ENCODE measurements at places on chromosomes 16 and 17.

DNA sequence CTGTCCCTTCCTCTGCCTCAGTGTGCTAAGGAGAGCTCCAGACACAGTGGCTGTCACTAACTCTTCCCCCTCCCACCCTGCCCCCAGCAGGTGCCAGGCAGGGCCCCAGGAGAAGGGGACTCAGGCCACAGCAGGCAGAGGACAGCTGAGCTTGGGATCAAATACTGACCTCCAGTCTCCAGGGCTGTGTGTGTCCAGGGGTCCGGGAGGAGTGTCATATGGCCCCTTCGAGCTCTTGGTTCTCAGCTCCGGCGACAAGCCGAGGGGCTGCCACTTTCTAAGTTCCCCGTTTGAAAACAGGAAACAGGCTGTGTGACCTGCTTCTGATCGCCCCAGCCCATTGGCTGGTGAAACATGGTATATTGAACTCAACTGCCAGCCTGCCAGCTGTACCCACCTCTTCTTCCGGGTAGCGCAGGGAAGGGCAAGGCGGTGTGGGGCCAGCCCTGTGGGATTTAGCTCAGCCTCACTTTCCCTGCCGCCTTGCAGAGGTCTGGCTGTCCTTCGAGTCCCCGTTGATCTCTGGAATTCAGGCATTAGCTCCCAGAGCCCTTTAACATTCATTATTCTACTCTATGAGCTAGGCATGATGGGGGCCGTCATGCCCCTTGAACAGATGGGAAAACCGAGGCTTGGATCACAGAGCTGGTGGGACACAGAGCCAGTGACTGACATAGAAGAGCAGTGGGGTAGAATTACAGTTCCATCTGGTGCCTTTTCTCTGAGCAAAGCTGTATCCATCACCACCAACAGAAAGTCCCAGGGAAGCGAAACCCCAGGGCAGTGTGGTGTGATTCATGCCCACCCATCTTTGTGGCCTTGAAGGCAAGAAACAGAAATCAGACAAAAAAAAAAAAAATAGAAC, at the start of gene SNX20:
TSS of gene SNX20 (minus strand) at position 292 of the 865 bp plus-strand sequence. CDS start 3,786 bp downstream, outside the sequence.
- peak; percentile 62 for DNase-seq
- H3K4me3 ChIP-seq = peak within 1 kb of the TSS; percentile 82
- H3K4me1 ChIP-seq = peaks cover 82% of the 10 kb centered on the region
- H3K27ac ChIP-seq = peak within 1 kb of the TSS; percentile 93

DNA sequence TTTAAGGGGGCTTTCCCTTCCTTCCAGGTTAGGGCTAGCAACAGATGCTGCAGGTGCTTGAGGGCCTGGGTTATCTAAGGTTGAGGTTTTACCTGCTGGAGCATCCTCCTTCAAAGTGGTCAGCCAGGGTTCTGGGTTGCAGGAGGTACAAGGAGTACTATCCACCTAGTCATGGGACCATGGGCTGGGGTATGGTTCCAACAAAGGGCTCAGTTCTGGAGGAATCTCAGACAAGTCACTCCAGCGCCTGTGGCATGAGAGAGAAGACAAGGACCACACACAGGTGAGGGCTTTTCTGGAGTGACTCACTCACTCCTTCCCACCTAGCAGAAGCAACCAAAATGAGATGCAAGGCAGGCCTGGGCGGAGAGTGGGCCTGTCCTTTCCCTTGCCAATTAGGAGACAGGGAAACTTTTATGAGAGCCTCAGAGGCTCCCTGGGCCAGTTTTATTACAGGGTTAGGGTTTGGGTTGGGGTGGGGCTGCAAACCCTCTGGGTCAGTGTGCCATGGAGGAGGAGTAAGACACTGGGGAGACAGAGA, 2.2 kb downstream of the MYO19 start:
- peak overlapping the region; percentile 91 for H3K4me3 ChIP-seq
- peak overlapping the region; percentile 39 for H3K27ac ChIP-seq
- no peak for DNase-seq

GRCh38 chr16:84044118-84044488, 1.5 kb upstream of the SLC38A8 start:
- H3K36me3 ChIP-seq = no peaks in the 10 kb centered on the region
- peak; percentile 16 for DNase-seq
- H3K4me1 ChIP-seq = peaks cover 2% of the 10 kb centered on the region
- no peak overlapping the region for H3K27ac ChIP-seq
- no peak overlapping the region for H3K4me3 ChIP-seq

- no peak overlapping the region for H3K4me3 ChIP-seq
- no peak for DNase-seq
- H3K36me3 ChIP-seq = no peaks in the 10 kb centered on the region
- no peak overlapping the region for H3K27ac ChIP-seq
These were observed 298.1 kb upstream of the IRX5 start for GRCh38 chr16:54632322-54633220.

DNA sequence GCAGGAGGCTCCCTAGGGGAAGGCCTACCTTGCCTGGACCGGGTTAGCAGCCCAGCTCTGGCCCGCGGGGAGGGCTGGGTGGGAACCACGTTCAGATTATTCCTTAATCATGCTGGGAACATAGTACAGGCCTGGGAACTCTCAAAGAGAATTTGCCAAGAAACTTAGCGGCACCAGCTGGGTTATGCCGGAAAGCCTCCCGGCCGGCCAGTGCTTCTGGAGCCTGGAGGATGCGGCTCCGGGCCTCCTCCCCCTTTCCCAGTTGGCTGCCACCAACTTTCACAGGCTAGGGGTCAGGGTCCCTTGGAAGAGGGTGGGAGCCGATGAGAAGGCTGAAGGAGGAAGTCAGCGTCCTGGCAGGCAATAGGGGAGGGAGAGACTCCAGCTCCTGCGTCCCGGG, 10.8 kb downstream of the NGFR start:
- H3K36me3 ChIP-seq = no peaks in the 10 kb centered on the region
- H3K4me3 ChIP-seq = no peak overlapping the region
- no peak for DNase-seq
- H3K27ac ChIP-seq = no peak overlapping the region

GRCh38 chr16:84818133-84818532, 1.7 kb upstream of the CRISPLD2 start:
- no peak overlapping the region for H3K27ac ChIP-seq
- no peak for DNase-seq
- H3K4me3 ChIP-seq = no peak overlapping the region
- H3K27me3 ChIP-seq = peaks cover 33% of the 10 kb centered on the region

- peaks cover 36% of the 10 kb centered on the region for H3K4me1 ChIP-seq
- no peak overlapping the region for H3K27ac ChIP-seq
- H3K4me3 ChIP-seq = peak overlapping the region; percentile 82
These were observed 382 bp downstream of the PITPNA start for GRCh38 chr17:1562176-1562643.

DNA sequence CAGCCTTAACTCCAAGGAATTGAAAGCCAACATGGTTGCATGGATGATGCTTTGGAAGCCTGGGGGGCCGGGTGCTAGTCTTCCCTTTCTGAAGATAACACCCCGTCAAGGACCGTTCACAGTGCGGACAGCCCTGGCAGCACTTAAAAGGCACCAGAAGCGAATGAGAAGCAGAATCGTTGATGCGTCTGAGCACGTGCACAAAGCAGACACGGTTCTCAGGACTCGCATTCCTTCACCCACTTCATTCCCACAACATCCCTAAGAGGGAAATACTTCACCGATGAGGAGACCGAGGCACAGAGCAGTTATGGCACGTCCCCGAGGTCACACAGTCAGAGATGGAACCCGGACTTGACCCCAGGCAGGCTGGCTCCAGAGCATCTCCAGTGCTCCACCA, 14.2 kb downstream of the TRPV1 start:
- H3K36me3 ChIP-seq = no peaks in the 10 kb centered on the region
- H3K27ac ChIP-seq = no peak overlapping the region
- DNase-seq = no peak
- H3K27me3 ChIP-seq = no peaks in the 10 kb centered on the region
- H3K4me3 ChIP-seq = no peak overlapping the region

- H3K4me3 ChIP-seq = no peak overlapping the region
- no peak overlapping the region for H3K27ac ChIP-seq
- no peaks in the 10 kb centered on the region for H3K36me3 ChIP-seq
- H3K4me1 ChIP-seq = peaks cover 77% of the 10 kb centered on the region
- no peak for DNase-seq
- no peaks in the 10 kb centered on the region for H3K27me3 ChIP-seq
These were observed 4.9 kb downstream of the TNRC6C start for GRCh38 chr17:77963441-77963840.

DNA sequence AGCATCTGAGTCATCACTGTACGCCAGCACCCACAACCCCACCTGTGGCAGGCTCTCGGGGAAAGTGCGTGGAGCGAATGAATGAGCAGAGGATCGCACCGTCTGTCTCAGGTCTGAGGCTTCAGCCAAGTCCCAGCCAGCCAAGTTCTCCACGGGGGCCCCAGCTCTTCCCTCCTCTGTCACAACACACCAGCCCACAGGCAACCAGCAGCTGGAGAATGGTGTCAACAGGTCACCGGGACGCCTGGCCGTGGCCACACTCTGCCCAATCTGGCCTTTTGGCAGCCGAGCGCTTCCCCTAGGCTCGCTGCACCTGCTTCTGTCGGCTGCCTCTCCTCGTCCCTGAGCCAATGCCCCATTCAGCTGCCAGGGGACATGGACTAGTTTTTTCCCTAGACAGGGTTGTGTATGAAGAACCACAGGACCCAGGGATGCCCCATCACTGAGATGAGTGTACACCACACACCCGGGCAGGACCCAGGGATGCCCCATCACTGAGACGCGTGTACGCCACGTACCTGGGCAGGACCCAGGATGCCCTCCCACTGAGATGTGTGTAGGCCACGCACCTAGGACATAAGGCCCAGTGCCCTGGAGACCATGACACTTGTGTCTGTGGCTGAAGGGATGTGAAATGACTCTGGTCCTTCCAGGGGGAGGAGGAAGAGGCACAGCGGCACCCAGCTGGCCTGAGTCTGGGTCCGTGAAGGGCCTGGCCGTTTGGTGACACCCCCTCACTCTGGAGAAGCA, 52.8 kb downstream of the ABR start:
- H3K27ac ChIP-seq = no peak overlapping the region
- no peak overlapping the region for H3K4me3 ChIP-seq
- peaks cover 5% of the 10 kb centered on the region for H3K4me1 ChIP-seq
- no peak for DNase-seq
- peaks cover 2% of the 10 kb centered on the region for H3K27me3 ChIP-seq
- H3K36me3 ChIP-seq = peaks cover 2% of the 10 kb centered on the region

GRCh38 chr16:2008631-2009163, 924 bp downstream of the ZNF598 start:
- H3K27ac ChIP-seq = peak overlapping the region; percentile 82
- peaks cover 47% of the 10 kb centered on the region for H3K4me1 ChIP-seq
- DNase-seq = peak; percentile 65
